ENCODE measurements at places on chromosomes 11 and 22. TPM values are rescaled to one million over a fixed set of nuclear protein-coding genes. Genes with fewer than 3 reads are reported as not detected.

The CKAP5 gene
- 82.4 TPM for total RNA-seq

The MPZL3 gene
- total RNA-seq, result 2.5 TPM

The KRTAP5-1 gene
- not detected for total RNA-seq

The CRYBA4 gene
- total RNA-seq, result not detected

The C11orf97 gene
- not detected for total RNA-seq

The GDPD5 gene
- 3.9 TPM for total RNA-seq

The TAF6L gene
- total RNA-seq, result 13.7 TPM

The MRGPRX3 gene
- total RNA-seq, result not detected

The C11orf91 gene
- not detected for total RNA-seq

The ALDH3B1 gene
- 3.8 TPM for total RNA-seq

The GRAP2 gene
- 1.1 TPM for total RNA-seq

The PAMR1 gene
- total RNA-seq, result 7.9 TPM

The FXYD2 gene
- total RNA-seq, result 1.8 TPM

The APOA5 gene
- not detected for total RNA-seq

The CYP2R1 gene
- 5.5 TPM for total RNA-seq

The STK33 gene
- 30.1 TPM for total RNA-seq

The PPFIBP2 gene
- total RNA-seq, result 21.1 TPM

The RAG2 gene
- total RNA-seq, result not detected

The ROBO4 gene
- total RNA-seq, result 29.6 TPM

The GSTT2 gene
- not detected for total RNA-seq

The PRG3 gene
- total RNA-seq, result not detected

The NDUFC2 gene
- 273 TPM for total RNA-seq

The PITPNB gene
- total RNA-seq, result 55.0 TPM

The PRRG4 gene
- total RNA-seq, result 0.30 TPM

The ATP5MG gene
- 687 TPM for total RNA-seq

The KCNE3 gene
- total RNA-seq, result 1.3 TPM

The SLC22A8 gene
- not detected for total RNA-seq

The KDM4D gene
- 0.87 TPM for total RNA-seq

The C11orf21 gene
- total RNA-seq, result 30.5 TPM

The MS4A6E gene
- total RNA-seq, result not detected

The SBF1 gene
- total RNA-seq, result 43.0 TPM

The SERGEF gene
- 15.2 TPM for total RNA-seq
